ENCODE measurements at places on chromosomes 1 and 21. TPM values are rescaled to one million over a fixed set of nuclear protein-coding genes. Genes with fewer than 3 reads are reported as not detected.

GRCh38 chr1:93283496-93283895 lies 62.2 kb upstream of the DR1 start:
- DNase-seq: no peak

DNA sequence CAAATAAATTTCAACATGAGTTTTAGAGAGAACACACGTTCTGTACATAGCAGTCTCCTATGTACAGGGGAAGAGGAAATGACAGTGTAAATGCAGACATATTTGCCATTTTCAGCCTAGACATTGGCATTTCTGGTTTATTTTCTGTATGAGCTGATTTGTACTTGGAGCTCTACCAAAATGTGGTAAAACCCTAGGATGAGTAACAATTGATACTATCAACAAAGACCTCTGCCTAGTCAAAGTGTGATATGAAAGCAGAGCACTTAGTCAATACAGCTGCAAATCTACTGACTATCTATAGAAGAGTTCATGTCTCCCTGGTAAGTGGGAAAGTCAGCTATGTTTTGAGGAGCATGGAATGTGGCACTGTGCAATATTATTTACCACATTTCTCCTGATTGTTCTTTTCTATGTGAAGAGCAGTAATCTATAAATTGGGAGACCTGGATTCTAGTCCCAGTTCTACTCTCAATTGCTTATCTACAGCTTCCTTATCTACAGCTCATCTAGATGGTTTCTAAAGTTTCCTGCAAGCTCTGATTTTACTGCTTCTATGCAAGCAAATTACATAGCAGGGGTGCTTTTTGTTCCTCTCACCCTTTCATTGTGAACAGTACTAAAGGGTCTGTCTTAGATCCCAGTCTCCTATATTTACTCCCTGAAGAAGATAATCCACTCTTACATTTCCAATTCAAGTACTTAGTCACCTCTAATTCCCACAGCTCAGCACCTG lies 334.2 kb downstream of the NTNG1 start:
- DNase-seq: no peak

DNA sequence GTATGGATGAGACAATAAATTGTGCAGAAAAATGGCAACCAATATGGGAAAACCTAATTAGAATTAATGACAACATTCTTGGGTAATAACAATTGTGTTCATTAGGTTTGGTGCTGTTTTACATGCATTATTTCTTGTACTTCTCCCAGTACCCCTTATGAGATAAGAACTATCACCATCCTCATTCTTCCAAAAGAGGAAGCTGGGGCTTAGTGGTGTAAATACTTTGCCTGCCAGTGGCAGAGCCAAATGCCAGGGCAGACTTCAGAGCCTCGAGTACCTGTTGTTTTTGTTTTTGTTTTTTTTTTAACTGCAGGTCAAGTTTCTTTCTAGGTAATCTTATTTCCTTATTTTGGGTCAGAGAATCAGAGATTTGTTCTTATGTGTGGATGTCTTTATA lies 206.4 kb downstream of the RHOU start:
- no peak for DNase-seq

DNA sequence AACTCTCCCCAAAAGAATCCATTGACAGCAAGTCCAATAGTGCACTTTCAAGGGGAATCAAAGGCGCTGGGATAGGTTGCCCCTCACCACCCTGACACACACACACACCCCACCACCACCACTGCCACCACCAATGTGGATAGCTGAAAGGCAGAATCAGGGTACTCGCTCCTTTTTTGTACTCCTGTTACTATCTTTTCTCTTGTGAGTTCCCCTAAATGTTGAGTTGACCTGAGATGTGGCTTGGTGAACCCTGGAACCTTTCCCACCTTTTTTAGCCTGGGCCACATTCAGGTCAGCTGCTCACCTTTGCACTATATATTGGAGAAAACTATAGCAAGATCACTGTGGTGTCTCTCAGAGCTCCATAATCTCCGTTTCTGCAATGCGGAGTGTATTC lies 3.9 kb downstream of the S100A8 start:
- DNase-seq: no peak

The COL11A1 gene
- 0.13 TPM for total RNA-seq

The LCE2A gene
- total RNA-seq: not detected

The OR2L3 gene
- total RNA-seq: not detected

The OSCP1 gene
- total RNA-seq: 3.4 TPM

The PCBP3 gene
- 4.9 TPM for total RNA-seq

The S100A3 gene
- total RNA-seq: 1.3 TPM
